ENCODE measurements at places on chromosomes 3 and 15.

GRCh38 chr3:129855832-129856419 is 37.6 kb downstream of the TMCC1 start:
- no peak for DNase-seq

DNA sequence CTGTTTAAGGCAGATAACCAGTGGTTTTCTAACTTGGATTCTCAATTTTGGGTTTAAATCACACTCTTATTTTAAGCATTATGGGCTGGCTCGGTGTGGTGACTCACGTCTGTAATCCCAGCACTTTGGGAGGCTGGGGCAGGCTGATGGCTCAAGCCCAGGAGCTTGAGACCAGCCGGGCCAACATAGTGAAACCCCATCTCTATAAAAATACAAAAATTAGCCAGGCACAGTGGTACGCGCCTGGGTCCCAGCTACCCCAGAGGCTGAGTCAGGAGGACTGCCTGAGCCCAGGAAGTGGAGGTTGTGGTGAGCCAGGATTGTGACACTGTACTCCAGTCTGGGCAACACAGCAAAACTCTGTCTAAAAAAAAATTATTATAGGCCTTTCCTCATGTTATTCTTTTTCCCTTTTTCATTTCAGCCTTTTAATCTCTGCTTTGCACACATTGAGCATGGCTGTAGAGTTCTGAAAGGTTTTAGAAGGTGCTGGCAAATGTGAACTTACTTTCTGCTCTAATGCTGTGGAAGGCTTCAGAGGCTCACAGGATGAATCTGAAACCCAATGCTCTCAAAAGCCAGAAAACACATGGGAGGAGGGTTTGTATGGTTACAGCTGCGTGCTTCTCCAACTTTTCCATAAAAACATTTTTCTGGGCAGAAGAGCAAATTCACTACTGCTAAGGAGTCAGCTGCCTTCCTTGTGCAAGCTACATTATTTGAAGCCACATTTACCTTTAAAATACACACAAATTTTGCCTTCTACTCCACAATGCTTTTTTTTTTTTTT is 32.5 kb downstream of the CHAC1 start:
- no peak for DNase-seq

- DNase-seq, result peak; percentile 70
These were observed at the start of gene RBMS3 for GRCh38 chr3:29280404-29281093. Gene RBMS3 (plus strand): TSS chr3:29281071.

DNA sequence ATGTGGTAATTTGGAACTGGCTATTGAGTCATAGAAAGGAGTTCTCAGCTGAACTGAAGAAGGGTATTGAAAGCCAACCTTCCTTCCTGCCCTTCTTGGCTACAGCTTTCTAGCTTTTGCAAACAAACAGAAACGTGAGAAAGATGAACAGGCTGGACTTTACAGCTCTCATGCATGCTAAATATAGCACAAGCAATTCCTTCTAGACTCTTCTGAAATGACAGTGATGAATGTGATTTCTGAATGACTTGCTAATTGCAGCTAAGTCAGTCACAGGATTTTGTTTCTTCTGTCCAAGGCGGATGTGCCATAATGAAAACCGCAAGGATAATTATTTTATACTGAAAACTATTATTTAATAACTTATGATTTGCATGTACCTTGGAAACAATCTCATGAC is 36.3 kb downstream of the BCHE start:
- DNase-seq, result no peak

GRCh38 chr3:178084938-178085816 is 451.1 kb upstream of the KCNMB2 start:
- peak; percentile 84 for DNase-seq

DNA sequence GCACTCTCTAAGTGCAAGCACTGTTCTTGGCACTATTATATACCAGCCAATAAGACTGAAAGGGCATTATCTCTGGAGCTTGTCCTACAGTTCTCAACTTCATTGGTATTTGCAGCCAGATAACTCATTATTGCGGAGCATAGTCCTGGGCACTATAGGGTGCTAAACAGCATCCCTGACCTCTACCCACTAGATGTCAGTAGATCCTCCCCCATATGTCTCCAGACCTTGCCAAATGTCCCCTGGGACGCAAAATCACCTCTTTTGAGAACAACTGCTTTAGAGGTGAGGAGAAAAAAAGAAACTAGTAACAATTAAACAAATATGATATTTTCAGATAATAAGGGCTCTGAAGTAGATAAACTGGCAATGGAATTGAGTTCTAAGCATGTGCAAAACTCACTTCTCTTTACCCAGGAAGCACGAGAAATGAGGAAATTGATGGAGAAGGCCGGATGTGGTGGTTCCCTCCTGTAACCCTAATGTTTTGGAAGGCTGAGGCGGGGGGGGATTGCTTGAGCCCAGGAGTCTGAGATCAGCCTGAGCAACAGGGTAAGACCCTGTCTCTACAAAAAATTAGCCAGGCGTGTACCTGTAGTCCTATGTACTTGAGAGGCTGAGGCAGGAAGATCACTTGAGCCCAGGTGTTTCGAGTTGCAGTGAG is 61.4 kb downstream of the FRMD4B start:
- peak; percentile 37 for DNase-seq

GRCh38 chr3:64190517-64191515 is 34.5 kb downstream of the PRICKLE2 start:
- peak; percentile 78 for DNase-seq

- no peak for DNase-seq
These were observed 188.3 kb downstream of the ECT2 start for GRCh38 chr3:172938788-172939187.

GRCh38 chr3:46406788-46407611 is at the start of the genes CCR5AS and CCRL2:
Gene CCR5AS (minus strand): TSS chr3:46407066.
Gene CCRL2 (plus strand): TSS chr3:46407259. CDS start chr3:46408080, 821 bp downstream.
- no peak for DNase-seq

DNA sequence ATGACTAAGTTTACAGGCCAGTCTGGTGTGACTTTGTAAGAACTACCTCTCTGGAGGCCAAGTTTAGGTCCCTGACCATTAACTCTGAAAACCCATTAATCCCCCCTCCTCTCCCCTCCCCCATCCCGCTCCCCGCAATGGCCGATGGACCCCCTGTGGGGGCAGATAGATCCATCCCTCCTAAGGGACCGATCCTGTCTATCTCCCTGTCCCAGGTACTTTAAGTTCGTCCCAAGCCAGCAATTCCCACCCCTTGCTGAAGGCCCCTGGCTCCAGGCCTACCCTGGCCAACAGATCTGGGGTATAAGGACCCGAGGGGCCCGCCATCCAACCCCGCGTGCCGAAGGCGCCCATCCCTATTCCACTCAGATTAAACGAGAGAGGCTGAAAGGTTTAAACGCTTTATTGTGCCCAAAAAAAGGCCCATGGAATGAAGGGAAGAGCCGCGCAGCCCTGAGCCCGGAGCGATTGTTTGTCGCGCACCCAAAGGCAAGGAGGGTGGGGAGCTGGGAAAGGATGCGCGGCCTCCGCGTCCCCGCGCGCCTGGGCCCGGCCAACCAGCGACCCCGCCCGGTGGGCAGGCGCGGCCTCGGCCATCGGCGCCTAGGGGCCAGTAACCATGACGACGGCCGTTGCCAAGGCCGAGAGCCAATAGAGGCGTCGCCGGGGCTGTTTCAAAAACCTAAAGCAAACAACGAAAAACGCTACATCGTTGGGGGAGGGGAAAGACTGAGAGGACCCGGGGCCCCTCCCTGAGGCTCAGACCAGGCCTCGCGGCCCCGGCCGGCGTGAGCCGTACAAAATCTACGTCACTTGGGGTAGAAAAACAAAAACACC is 35.9 kb downstream of the HMCES start:
- DNase-seq, result peak; percentile 80

DNA sequence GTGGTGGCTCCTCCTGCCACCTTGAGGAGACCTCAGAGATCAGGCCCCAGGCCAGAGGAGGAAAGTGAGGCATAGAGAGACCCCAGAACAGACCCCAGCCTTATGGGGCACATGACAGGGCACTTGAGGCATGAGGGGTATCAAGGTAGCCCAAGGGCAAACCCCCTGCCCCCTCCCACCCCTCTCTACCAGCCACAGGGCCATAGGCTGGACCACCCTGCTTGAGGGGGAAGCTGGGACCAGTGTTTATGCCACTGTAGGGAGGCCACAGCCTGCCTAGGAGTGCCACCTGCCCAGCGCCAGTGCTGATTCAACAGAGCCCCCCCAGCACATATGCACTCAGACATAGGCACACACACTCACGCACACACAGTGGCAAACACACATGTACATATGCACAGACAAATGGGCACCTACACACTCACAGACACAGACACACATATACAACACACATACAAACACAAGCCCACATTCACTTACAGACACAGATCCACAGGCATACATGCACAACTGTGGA is 10.3 kb downstream of the MYL3 start:
- no peak for DNase-seq

DNA sequence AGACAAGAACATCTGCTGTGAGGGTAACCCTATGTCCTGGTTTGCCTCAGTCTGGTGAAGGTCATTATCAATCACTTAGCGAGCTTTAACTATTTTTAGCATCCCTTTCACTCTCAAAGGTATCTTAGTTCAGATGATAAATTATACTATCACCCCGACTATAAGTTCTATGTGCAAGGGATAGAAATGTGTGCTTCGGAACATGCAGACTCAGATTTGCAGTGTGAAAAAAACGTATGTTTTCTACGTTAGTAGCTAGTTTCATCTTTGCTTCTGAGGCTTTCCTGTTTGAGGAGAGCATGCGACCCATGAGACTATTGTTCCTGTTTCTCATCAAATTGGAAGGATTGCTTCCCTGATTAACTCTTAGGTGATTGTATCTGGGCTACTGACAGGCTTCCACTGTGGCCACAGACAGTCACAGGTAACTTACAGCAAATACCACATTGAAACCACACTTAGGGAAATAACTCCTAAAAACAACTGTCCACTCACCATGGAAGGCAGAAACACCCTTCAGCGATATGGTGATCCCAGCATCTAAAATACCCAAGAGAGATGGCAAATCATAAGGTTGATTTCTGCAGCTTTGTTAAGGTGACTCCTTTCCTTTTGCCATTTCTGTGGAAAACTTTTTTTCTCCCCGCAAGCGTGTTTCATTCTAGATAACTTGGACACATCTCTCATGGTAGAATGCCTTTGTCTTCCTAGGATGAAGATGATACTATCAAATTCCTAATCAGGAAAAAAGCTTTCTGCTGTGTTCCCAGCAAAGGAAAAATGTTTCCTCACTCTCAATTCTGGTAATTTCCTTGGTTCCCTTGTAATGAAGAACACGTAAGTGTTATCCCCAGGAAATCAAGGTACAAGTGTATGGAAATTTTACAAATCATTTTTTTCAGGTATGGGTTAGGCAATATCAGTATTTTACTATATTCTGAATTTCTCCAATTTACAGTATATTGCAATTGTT is 5.2 kb downstream of the GCSAM start:
- DNase-seq, result no peak

GRCh38 chr3:189637750-189638149 is 6.6 kb downstream of the TP63 start:
- DNase-seq, result no peak

GRCh38 chr3:170751083-170751898 is 118.7 kb downstream of the RPL22L1 start:
- no peak for DNase-seq

DNA sequence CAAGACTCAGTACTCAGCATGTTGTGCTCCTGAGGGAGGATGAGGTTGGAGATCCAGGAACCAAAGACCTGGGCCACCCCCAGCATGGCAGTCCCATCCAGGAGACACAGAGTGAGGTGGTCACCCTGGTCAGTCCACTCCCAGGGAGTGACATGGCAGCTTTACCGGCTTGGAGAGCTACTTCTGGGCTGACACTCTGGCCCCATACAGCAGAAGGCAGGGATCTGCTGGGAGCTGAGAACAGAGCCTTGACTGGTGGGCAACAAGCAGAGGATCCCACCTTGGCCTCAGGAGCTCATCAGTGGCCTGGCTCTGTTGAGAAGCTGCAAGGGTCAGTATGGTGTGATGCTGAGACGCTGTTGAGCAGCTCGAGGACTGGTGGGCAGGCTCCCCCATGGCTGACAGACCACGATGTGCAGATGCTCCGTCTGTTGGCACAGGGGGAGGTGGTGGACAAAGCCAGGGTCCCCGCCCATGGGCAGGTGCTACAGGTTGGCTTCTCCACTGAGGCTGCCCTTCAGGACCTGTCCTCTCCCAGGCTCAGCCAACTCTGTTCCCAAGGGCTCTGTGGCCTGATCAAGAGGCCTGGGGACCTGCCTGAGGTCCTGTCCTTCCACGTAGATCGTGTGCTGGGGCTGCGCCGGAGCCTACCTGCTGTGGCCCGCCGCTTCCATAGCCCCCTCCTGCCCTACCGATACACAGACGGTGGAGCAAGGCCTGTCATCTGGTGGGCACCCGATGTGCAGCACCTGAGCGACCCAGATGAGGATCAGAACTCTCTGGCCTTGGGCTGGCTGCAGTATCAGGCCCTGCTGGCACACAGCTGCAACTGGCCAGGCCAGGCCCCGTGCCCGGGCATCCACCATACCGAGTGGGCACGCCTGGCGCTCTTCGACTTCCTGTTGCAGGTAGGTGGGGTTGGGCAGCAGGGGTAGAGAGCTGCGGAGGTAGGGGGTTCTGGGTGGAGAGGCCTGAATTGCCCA is 53.8 kb downstream of the GASK1A start:
- no peak for DNase-seq

DNA sequence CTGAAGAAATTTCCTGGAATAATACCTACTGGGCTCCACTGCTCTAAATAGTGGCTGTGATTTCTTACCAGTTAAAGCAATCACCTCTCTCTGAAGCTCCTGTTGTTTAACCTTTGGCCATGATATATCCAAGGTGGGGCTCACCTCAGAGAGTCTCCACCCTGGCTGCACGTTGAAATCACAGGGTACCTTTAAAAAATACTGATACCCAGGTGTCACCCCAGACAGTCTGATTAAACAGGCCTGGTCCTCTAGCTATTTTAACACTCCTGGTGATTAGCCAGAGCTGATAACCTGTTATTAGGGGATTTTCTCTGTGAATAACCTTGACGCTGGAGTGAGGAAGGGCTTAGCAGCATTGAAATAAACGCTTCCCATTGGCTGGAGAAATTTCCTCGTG is 22.3 kb upstream of the ZBTB38 start:
- DNase-seq, result peak; percentile 37

DNA sequence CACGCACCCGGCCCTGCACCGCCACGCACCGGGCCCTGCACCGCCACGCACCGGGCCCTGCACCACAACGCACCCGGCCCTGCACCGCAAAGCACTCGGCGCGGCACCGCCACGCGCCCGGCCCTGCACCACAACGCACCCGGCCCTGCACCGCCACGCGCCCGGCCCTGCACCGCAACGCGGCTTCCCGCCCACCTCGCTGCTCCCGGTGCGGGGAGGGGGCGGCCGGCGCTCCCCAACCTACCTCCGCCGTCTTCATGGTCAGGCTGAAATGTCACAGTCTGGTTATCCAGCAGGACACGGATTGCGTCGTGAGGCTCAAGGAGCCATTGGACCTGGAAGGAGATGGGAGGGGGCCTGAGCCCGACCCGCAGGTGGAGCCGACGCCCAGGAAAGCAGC is 41.8 kb downstream of the MUC20 start:
- no peak for DNase-seq

DNA sequence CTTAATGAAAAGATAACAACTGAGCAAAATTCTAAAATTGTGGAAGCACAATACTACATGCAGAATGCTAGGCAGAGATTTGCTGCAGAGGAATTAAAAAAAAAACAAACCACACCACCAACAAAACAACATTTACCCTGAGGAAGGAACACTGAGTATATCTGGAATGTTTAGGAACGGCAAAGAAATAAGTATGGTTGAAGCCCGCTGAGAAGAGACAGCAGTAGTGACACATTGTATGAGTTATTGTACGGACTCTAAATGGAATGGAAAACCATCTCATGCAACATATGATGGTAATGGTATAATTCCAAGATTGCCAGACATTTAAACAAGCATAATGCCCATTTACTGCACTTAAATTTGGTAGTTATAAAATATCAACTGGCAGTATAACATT is 568.2 kb upstream of the CCDC54 start:
- DNase-seq, result no peak

- DNase-seq, result no peak
These were observed at the start of gene TM4SF4 for GRCh38 chr3:149474250-149474817. Gene TM4SF4 (plus strand): TSS chr3:149474697. CDS start chr3:149474878, 181 bp downstream.

GRCh38 chr3:39960515-39961191 is 151.2 kb downstream of the MYRIP start:
- no peak for DNase-seq

Data from WERI-Rb-1 (cell line).